ENCODE measurements at places on chromosomes 6 and 20. TPM values are rescaled to one million over a fixed set of nuclear protein-coding genes. Genes with fewer than 3 reads are reported as not detected.

Gene RNF144B
- total RNA-seq, result 3.5 TPM

Gene PSORS1C2
- total RNA-seq, result not detected

Gene C6orf15
- not detected for total RNA-seq

Gene FERMT1
- 4.2 TPM for total RNA-seq

Gene MACROD2
- 3.3 TPM for total RNA-seq

- DNase-seq, result peak; percentile 4
- no peaks in the 10 kb centered on the region for H3K27me3 ChIP-seq
- H3K4me1 ChIP-seq, result no peaks in the 10 kb centered on the region
- H3K27ac ChIP-seq, result no peak overlapping the region
- no peak overlapping the region for H3K4me3 ChIP-seq
Measured at GRCh38 chr20:32792316-32792715, 27.4 kb upstream of the MAPRE1 start.

- H3K27me3 ChIP-seq, result no peaks in the 10 kb centered on the region
- DNase-seq, result peak; percentile 40
- no peak overlapping the region for H3K4me3 ChIP-seq
- H3K36me3 ChIP-seq, result no peaks in the 10 kb centered on the region
- no peak overlapping the region for H3K27ac ChIP-seq
Measured at GRCh38 chr6:95364016-95364604, 213.2 kb upstream of the MANEA start.

DNA sequence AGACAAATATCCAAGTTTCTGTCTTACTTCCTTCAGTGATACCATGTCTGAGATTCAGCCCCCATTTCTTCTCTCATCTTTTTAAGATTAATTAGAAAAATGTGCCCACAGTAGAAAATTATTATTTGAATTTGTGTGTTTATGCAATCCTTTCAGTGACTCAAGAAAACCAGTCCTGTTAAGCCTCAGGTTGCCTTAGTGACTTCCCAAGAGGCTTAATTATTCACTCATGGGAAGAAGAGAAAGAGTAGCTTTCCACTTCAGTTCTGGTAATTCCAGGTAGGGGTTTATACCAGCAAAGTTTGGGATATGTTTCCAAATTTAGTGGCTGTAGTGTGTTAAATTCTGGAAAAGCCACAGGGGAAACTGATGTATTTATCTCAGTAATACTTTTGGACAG lies 149.1 kb downstream of the RIMS1 start:
- H3K27me3 ChIP-seq, result no peaks in the 10 kb centered on the region
- peak; percentile 55 for DNase-seq
- H3K4me1 ChIP-seq, result peaks cover 32% of the 10 kb centered on the region
- no peak overlapping the region for H3K4me3 ChIP-seq
- no peaks in the 10 kb centered on the region for H3K36me3 ChIP-seq
- no peak overlapping the region for H3K27ac ChIP-seq

- H3K4me3 ChIP-seq, result no peak overlapping the region
- no peak overlapping the region for H3K27ac ChIP-seq
- no peaks in the 10 kb centered on the region for H3K27me3 ChIP-seq
- no peaks in the 10 kb centered on the region for H3K36me3 ChIP-seq
- peak; percentile 18 for DNase-seq
Measured at GRCh38 chr6:156925718-156926607, 148.8 kb downstream of the ARID1B start.

- H3K4me1 ChIP-seq, result 0 out of 2 replicates have a peak, but pooled peaks cover 3% of the 10 kb centered on the region
- no peaks in the 10 kb centered on the region for H3K36me3 ChIP-seq
- no peak overlapping the region for H3K4me3 ChIP-seq
- no peak overlapping the region for H3K27ac ChIP-seq
- no peaks in the 10 kb centered on the region for H3K27me3 ChIP-seq
Measured at GRCh38 chr6:4384656-4385055, 249.3 kb upstream of the ECI2 start.

GRCh38 chr6:149153100-149153499 lies 164.4 kb upstream of the TAB2 start:
- H3K27me3 ChIP-seq, result no peaks in the 10 kb centered on the region
- no peak overlapping the region for H3K4me3 ChIP-seq
- H3K4me1 ChIP-seq, result no peaks in the 10 kb centered on the region
- H3K27ac ChIP-seq, result no peak overlapping the region

DNA sequence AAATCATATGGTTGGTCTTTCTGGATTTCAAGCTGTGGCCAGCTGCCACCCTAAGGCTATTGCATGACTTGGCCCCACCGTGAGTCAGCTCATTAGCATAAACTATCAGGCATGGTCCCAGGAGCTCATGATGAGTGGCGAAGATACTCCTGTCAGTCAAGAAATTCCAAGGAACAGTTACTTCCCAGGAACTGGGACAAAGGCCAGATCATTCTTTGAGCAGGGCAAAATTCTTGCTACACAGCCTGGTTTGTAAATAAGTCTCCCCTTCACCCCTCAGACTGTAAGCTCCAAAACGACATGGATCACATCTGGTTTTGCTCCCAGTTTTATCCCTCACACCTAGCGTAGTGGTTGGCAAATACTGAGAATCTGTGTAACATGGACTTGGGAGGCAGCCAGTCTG lies 33.0 kb upstream of the KIAA1586 start:
- no peaks in the 10 kb centered on the region for H3K36me3 ChIP-seq
- H3K4me1 ChIP-seq, result peaks cover 16% of the 10 kb centered on the region
- DNase-seq, result peak; percentile 91
- peak overlapping the region; percentile 13 for H3K4me3 ChIP-seq

DNA sequence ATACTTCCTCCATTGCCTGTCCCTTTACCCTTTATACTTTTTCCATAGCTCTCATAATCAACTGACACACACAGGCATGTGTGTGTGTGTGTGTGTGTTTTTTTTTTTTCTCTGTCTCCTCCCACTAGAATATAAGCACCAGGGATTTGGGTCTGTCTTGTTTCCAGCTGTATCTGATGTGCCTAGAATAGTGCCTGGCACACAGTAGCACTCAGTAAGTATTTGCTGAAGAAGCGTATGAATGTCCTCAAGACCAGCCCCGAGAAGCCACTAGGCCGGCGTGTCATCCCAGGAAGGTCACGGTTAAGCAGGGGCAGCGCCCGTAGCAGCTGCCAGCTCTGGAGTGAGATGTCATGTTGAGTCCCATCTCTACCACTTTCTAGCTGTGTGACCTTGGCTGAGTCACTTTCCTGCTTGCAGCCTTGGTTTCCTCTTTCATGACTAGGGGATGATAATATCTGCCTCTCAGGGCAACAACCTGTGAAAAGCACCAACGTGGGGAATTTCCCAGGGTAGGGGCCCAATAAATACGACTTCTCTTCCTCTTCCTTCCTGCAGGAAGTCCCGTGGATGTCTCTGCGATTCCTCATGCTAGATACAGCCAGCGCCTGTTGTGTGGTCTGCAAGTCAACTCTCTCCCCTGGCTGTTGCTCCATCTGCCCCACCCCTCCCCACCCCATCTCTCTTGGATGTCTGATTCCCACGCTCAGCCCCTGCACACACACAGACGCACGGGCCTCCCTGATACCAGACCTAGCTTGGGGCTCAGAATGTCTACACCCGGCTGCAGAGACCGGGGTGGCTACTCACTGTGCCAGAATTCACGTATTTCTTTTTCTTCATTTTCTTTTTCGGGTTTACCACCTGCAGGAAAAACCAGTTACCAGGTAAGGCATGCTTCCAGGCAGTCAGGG lies 58.1 kb downstream of the RAB44 start:
- no peak overlapping the region for H3K27ac ChIP-seq
- H3K4me3 ChIP-seq, result no peak overlapping the region
- no peaks in the 10 kb centered on the region for H3K36me3 ChIP-seq
- no peaks in the 10 kb centered on the region for H3K27me3 ChIP-seq
- H3K4me1 ChIP-seq, result 0 out of 2 replicates have a peak, but pooled peaks cover 5% of the 10 kb centered on the region

DNA sequence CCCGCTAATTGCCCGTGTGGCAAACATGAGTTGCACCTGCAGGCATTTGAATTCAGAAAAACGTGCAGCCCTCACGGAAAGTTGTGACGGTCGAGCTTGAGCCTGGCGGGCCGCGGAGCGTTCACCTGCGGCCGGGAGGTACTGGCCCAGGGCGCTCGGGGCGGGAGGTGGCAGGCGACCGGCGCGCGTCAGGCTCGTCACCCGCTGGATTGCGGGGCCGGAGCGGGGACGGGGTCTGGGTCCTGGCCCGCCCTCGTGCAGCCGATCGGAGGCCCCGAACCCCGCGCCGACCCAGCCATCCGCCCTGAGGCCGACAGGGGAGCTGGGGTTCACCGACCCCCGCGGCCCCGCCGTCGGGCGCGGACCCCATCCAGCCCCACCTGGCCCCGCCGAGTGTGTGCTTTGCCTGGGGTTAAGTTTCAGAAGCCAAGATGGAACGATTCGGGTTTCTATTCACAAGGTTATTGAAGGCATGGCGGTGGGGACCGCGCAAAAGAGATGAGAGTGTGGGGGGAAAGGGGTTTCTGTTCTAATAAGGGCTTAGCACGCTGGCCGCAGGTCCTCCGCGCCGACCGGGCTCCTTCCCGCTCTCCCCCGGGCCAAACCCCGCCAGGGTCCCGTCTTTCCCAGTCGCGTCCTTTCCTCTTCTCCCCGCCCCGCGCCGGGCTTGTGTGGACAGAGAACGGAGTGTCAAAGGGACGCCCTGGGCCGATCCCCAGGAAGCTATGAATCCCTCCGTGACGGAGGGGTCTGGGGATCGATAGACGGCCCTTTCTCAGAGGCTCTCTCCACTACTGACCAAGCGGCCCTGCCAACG lies 1.6 kb upstream of the HEY2 start:
- peak overlapping the region; percentile 76 for H3K4me3 ChIP-seq
- H3K27ac ChIP-seq, result no peak overlapping the region
- no peaks in the 10 kb centered on the region for H3K36me3 ChIP-seq
- H3K27me3 ChIP-seq, result peaks cover 82% of the 10 kb centered on the region
- peaks cover 10% of the 10 kb centered on the region for H3K4me1 ChIP-seq

GRCh38 chr6:63458480-63459115 lies 113.7 kb upstream of the LOC128125822 start:
- no peaks in the 10 kb centered on the region for H3K27me3 ChIP-seq
- no peaks in the 10 kb centered on the region for H3K36me3 ChIP-seq
- no peak for DNase-seq
- H3K4me1 ChIP-seq, result no peaks in the 10 kb centered on the region

DNA sequence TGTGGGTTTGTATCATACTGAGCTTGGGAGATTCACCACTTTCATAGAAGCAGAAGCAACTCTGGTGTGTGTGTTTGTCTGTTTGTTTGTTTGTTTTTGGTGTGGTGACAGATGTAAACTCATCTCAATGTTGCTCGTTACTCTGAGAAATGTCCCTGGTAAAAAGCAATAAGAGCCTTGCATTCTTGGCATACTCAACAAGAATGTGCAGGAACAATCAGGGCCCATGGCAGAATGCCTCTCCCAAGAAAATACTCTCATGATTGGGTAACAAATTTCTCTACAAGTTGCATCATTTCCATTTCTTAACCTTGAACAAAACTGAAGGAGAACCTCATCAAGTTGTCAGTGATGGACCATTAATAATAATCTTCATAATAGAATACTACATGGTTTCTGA lies 43.0 kb upstream of the PKHD1 start:
- no peaks in the 10 kb centered on the region for H3K4me1 ChIP-seq

DNA sequence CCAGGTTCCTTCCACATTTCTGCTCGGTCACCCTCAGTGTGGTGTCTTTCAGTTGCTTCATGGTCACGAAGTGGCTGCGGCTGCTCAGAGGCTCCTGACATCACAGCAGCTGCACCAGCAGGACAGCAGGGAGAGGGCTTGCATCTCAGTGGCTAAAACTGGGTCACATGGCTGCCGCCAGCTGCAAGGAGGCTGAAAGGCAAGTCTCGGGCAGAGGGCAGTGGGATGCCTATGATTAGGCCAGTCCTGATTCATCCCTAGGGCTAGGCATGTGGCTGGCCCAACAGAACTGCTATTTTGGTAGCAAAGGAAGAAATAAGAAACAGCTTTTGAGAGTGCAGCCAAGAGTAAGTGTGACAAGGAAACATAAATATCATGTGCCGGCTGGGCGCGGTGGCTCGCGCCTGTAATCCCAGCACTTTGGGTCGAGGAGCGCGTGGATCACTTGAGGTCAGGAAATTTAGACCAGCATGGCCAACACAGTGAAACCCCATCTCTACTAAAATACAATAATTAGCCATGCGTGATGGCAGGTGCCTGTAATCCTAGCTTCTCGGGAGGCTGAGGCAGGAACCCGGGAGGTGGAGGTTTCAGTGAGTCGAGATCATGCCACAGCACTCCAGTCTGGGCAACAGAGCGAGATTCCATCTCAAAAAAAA lies 46.6 kb downstream of the RBM38 start:
- H3K36me3 ChIP-seq, result no peaks in the 10 kb centered on the region
- no peak overlapping the region for H3K4me3 ChIP-seq
- no peak overlapping the region for H3K27ac ChIP-seq

GRCh38 chr6:19578481-19578880 lies 258.7 kb upstream of the ID4 start:
- DNase-seq, result peak; percentile 57
- no peaks in the 10 kb centered on the region for H3K27me3 ChIP-seq
- H3K27ac ChIP-seq, result no peak overlapping the region
- H3K4me1 ChIP-seq, result no peaks in the 10 kb centered on the region
- H3K36me3 ChIP-seq, result no peaks in the 10 kb centered on the region
- no peak overlapping the region for H3K4me3 ChIP-seq

- no peaks in the 10 kb centered on the region for H3K27me3 ChIP-seq
- no peak for DNase-seq
- H3K4me3 ChIP-seq, result no peak overlapping the region
Measured at GRCh38 chr20:50455656-50456451, 54.3 kb upstream of the PTPN1 start.

DNA sequence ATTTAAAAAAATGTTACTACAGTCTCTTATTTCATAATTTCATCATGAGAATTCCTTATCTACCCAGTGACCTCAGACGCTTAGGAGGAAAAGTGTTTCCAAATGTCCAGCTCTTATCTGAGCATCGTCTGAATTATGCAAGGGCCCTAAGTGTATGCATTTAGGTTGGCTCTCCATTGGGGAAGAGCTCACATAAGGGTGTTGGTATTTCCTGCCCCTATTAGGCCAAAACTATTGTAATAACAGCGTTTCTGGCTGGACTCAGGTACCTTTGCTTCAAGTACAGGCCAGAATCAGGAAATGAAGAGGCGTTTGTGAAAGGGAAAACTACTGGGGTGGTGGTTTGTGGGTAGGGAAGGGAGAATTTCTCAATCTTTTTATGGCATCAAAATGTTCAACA lies 40.4 kb upstream of the SGK1 start:
- peak; percentile 66 for DNase-seq
- H3K36me3 ChIP-seq, result no peaks in the 10 kb centered on the region
- no peaks in the 10 kb centered on the region for H3K27me3 ChIP-seq
- peak overlapping the region; percentile 43 for H3K27ac ChIP-seq
- no peak overlapping the region for H3K4me3 ChIP-seq
- H3K4me1 ChIP-seq, result peaks cover 31% of the 10 kb centered on the region

GRCh38 chr6:40164345-40164755 lies 230.1 kb upstream of the MOCS1 start:
- no peaks in the 10 kb centered on the region for H3K4me1 ChIP-seq
- no peaks in the 10 kb centered on the region for H3K27me3 ChIP-seq
- H3K4me3 ChIP-seq, result no peak overlapping the region

- peaks cover 21% of the 10 kb centered on the region for H3K27me3 ChIP-seq
- DNase-seq, result peak; percentile 24
- 0 out of 2 replicates have a peak, but pooled peaks cover 7% of the 10 kb centered on the region for H3K4me1 ChIP-seq
- no peaks in the 10 kb centered on the region for H3K36me3 ChIP-seq
- H3K4me3 ChIP-seq, result no peak overlapping the region
Measured at GRCh38 chr6:137261761-137262160, 42.6 kb upstream of the IFNGR1 start.
